SHP77 treated with DMSO at 0.1 percent for 48 hours (cell line): ENCODE measurements at places on chromosomes 7 and 10.

DNA sequence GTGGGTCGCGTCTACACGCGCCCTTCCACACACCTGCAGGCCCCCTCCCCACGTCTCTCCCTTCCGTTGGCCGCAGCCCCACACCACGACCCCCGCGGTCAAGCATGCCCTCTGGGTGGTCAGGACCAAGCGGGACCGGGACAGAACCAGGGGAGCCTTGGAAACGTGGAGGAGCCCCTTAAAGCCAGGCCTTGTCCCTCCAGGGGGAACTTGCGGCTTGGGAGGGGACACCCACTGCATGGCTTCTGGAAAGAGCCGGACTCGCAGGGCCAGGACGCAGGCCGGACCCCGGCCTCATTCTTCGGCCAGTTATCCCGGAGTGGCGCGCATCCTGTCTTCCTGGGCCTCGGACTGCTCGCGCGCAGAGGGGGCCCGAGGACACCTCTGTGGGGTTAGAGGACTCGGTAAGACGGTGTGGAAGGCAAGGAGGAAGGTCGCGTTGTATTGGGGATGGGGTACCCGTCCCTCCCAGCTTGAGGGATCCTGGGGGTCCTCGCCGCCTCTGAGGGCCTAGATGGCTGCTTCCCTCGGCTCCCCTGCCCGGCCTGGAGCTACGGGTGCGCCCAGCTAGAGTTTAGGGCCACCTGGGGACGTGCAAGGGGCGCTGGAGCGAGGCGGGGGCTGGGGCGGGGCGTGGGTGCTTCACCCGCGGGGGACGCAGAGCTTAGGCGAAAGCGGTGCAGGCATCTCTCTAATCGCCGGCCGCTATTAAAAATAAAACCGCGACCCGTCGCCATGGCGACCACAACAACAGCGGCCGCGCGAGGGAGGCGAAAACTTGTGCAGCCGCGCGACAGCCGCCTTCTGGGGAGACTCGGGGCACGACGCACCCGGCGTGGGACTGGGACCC is 1.8 kb upstream of the PDGFA start:
- no peak for DNase-seq

DNA sequence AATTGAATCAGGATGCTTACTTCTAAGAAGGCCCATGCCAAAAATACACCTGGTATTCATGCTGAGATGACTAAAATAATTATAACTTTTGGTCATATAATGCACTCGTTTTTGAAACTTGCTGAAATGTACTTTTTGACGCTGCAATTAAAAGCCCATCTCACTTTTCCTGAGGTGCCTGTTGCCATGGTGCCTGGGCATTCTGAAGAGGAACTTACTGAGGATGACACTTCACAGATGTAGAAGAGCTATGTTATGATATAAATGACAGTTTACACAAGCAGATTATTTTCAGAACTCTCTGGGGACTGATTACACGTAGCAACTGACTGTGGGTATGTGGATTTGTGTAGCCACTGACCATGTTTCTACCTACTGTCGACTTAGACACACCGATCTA is 182.4 kb downstream of the TPK1 start:
- DNase-seq, result no peak

DNA sequence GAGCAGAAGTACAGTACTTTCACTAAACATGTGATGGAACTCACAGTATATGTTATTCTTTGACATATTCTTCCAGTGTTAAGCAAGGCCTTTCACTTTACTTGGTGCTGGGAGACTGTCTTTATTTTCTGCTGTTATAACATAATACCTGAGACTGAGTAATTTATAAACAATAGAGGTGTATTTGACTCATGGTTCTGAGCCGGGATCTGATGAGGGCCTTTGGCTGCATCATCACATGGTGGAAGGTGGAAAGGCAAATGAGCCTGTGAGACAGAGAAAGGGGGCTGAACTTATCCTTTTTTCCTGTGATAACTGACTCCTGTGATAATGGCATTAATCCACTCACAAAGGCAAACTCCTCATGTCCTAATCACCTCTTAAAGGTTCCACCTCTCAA is 1.4 kb downstream of the SUPV3L1 start:
- DNase-seq, result no peak

DNA sequence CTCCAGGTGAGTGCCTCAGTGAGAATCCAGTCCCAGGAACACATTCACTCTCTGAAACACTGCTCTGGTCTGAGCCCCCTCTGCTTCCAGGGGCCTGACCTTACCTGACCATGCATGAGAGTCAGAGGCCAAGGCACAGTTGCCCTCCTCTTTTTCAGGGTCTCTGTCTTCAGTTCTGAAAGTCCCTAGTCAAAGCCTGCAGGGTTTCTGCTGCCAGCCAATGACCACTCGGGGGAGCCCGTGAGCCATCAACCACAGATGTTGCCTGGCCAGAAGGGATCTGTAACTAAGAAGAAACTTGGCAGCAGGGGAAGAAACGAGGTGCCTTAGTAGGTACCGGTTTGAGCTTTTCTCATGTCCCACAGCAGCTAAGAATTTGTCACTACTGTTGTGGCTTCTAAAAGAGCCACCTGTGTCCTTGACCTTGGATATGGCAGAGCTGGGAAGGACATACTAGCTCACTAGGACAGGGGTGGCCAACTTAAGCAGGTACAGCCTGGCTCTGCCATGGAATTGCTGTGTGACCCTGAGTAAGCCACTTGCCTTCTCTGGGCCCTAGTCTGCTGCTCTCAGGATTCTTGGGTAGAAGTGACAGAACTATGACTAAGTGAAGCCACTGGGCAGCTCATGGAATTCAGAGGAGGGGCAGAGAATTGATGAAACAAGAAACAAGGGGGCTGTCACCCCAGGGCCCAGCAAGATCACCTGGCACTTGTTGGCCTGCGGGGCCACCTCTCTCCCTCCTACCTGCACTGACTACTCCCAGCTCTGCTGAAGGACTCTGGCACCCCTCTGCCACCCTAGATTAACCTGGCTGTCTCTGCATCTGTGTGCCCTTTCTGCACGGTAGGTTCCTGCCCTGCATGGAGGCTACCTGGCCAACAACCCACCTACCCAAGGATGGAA is 83.8 kb upstream of the GPR26 start:
- DNase-seq, result no peak

- no peak for DNase-seq
Measured at GRCh38 chr7:1539181-1539881, 8.8 kb downstream of the MAFK start.

GRCh38 chr10:71708301-71708703 is 11.3 kb downstream of the C10orf105 start:
- no peak for DNase-seq

- DNase-seq, result no peak
Measured at GRCh38 chr7:22934473-22935065, 79.4 kb downstream of the HYCC1 start.

GRCh38 chr7:50182759-50183158 is 89.7 kb upstream of the ZPBP start:
- no peak for DNase-seq

GRCh38 chr7:27048438-27048837 is 47.4 kb downstream of the HOXA1 start:
- DNase-seq, result no peak

- no peak for DNase-seq
Measured at GRCh38 chr7:69776611-69777010, 178.3 kb downstream of the AUTS2 start.

DNA sequence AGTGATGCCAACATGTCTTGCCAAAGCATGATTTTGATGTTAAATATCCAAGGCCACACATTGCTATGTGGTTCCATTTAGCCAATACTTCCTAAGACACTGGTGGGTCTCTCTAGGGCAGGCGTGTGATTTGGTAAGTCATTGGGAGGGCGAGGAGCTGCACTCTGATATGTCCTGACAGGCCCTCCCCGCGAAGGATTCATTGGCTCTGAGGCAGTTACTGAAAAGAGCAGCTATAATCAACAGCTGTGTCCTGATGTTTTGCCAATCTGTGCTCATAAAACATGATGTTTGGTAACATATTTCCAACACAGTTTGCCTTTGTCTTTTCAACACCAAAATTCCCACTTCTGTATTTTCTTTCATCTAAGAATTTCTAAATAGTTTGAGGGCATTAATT is 646.7 kb downstream of the PARD3 start:
- no peak for DNase-seq

DNA sequence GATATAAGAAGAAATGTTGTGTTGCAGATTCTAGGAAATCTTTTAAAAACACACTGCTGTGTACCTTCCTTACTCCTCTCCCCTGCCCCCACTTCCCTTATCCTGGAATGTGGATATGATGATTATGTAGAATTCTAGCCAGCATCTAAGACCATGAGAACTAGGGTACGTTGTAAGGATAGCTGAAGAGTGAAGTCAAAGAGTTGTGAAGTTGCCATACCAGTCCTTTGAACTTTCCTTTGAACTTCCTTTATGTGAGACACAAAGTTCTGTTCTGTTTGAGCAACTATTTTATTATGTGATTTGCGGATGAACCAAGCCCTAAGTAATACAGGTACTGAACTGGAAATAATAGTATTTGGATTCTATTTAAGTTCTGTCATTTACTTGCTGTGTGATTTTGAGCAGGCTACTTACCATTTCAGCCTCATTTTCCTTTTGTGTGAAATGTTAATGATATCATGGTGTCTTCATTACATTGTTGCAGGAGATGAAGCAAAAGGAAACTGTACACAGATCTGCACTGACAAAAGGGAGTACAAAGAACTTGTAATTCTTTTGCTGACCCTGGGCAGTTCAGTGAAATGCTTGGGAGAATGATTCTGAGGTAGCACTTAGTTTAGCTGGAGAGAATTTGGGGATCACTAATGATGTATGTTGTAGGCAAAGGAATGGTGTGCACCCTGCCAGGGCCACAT is 31.4 kb downstream of the RPA3 start:
- no peak for DNase-seq

GRCh38 chr10:20966426-20966825 is 69.3 kb upstream of the NEBL start:
- DNase-seq, result no peak

- DNase-seq, result no peak
Measured at GRCh38 chr10:104349623-104350126, 4.0 kb upstream of the CFAP58 start.

GRCh38 chr7:51126324-51126723 is 190.3 kb downstream of the COBL start:
- no peak for DNase-seq

DNA sequence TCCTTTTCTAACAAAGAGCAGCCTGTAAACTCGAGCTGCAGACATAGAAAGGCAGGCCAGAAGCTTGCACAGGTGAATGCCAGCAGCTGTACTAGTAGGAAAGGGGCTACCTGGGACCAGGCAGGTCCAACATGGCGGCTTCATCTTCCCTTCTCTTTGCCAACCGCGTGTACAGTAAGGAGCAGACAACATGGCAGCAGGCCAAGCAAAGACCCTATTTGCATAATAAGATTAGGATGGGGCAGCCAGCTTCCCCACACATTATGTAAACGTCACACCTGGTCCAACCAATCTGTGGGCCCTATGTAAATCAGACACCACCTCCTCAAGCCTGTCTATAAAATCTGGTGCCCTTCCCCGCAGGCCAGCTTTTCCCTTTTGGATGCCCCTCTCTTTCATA is 1186.5 kb upstream of the AUTS2 start:
- no peak for DNase-seq

DNA sequence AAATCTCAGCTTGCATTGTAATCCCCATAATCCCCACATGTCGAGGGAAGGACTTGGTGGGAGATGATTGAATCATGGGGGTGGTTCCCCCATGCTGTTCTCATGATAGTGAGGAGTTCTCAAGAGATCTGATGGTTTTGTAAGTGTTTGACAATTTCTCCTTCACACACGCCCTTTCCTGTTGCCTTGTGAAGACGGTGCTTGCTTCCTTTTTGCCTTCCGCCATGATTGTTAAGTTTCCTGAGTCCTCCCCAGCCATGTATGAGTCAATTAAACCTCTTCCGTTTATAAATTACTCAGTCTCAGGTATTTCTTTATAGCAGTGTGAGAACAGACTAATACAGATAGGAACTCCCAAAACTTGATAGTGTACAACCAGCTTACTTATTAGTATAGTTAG is 98.6 kb downstream of the CREM start:
- DNase-seq, result no peak

DNA sequence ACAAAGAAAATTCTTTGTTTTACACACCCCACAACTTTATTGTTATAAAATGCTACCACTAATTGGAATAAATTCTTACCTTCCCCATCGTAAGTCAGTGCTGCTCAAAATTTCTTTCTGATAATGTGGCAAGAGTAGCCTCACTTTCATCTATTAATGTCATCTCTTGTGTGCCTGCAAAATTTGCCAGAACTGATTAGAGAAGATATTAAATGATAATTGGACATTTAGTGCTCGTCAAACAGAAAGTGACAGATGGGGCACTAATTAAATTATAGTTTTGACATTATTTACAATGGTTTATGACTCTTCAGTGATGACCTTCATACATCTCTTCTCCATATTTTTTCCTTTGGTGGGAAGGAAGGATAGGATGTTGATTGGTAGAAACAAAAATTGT is 690.9 kb downstream of the NXPH1 start:
- no peak for DNase-seq

GRCh38 chr10:59881640-59882039 is 24.7 kb downstream of the CCDC6 start:
- DNase-seq, result no peak

GRCh38 chr7:8605221-8605620 is 171.8 kb downstream of the NXPH1 start:
- peak; percentile 54 for DNase-seq

DNA sequence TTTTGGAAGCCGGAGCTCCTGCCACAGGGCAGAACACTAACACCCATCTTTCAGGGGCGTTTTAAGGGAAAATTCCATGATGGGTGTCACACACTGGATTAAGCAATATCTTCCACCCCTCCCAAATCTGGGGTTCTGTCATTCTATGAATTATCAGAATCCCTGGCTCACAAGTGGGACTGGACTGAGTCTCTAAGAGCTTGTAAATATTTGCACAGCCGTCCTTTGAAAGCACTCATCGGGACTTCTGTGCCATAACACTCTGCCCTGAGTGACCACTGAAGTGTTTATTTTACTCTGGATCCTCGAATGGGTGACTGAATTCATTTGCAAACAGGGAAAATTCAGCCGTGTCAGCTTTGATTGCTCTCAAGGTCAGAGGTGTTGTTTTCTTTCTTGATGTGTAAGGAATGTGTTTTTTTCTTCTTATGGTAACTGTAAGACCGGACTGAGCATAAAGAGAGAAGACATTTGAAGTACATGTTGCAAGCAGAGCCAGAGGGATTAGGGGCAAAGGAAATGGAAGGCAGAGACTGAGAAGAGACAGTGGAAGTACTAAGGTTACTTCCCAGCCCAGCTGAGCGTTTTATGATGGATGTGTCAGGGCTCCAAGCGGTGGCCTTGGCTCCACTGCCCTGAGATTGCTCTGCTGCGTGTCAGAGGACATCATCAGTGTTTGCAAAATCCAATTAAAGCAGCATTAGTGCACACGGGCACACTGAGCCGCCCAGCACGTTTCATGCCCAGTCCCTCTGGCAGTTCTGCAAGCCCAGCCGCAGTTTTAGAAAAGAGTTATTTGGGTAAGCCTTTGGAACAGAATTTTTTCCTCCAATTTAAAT is 17.7 kb upstream of the GTPBP4 start:
- peak; percentile 96 for DNase-seq
